B cell (primary cell): ENCODE measurements at places on chromosomes 6 and 20. TPM values are rescaled to one million over a fixed set of nuclear protein-coding genes. Genes with fewer than 3 reads are reported as not detected.
A peak's percentile ranks its signal among the peaks of the same experiment; 100 is the strongest.

KIF6 gene
- not detected in 2 replicates for total RNA-seq

HLA-DOA gene
- total RNA-seq, result 209 TPM in 2 replicates

COL19A1 gene
- total RNA-seq, result 56.9 and 61.4 TPM in 2 replicates

KIAA1586 gene
- 16.3 and 17.3 TPM in 2 replicates for total RNA-seq

CTSA gene
- total RNA-seq, result 100 and 113 TPM in 2 replicates

CLPSL2 gene
- total RNA-seq, result not detected in 2 replicates

GRCh38 chr20:2365091-2365490, 15.6 kb upstream of the TGM6 start:
- no peak overlapping the region for H3K4me3 ChIP-seq
- no peaks in the 10 kb centered on the region for H3K4me1 ChIP-seq
- no peak overlapping the region for H3K27ac ChIP-seq
- H3K36me3 ChIP-seq, result no peaks in the 10 kb centered on the region

- no peaks in the 10 kb centered on the region for H3K27me3 ChIP-seq
- no peak overlapping the region for H3K4me3 ChIP-seq
- peaks cover 11% of the 10 kb centered on the region for H3K4me1 ChIP-seq
- DNase-seq, result no peak
- H3K27ac ChIP-seq, result no peak overlapping the region
- no peaks in the 10 kb centered on the region for H3K36me3 ChIP-seq
Observed at GRCh38 chr6:89144354-89144906, 1.4 kb upstream of the PM20D2 start.

- H3K36me3 ChIP-seq, result peaks cover 40% of the 10 kb centered on the region
- H3K4me1 ChIP-seq, result no peaks in the 10 kb centered on the region
- no peaks in the 10 kb centered on the region for H3K27me3 ChIP-seq
- no peak overlapping the region for H3K4me3 ChIP-seq
- H3K27ac ChIP-seq, result no peak overlapping the region
Observed at GRCh38 chr6:170365593-170365992, 59.0 kb downstream of the FAM120B start.

GRCh38 chr6:42182101-42182500, 8.9 kb downstream of the GUCA1A start:
- no peak overlapping the region for H3K27ac ChIP-seq
- H3K36me3 ChIP-seq, result no peaks in the 10 kb centered on the region
- DNase-seq, result no peak
- peaks cover 7% of the 10 kb centered on the region for H3K4me1 ChIP-seq
- H3K4me3 ChIP-seq, result no peak overlapping the region

DNA sequence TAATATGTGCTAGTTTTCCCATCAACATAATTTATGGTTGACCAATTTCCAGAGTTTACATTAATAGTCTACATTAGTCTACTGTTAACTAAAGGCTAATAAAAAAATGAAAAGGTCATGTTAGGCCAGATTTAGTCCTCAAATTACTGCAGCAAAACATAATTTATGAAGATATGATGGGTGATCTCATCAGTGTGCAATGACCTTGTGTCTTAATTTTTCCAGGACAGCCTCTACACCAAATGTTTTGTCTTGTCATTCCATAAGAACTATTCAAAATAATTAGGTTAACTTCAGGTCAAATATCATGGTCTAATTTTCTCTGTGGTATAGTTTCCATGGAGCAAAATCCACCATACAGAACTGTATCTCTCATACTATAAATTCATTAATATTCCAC, 234.2 kb downstream of the COL12A1 start:
- H3K27me3 ChIP-seq, result no peaks in the 10 kb centered on the region
- H3K4me3 ChIP-seq, result no peak overlapping the region
- H3K4me1 ChIP-seq, result no peaks in the 10 kb centered on the region
- DNase-seq, result no peak
- H3K36me3 ChIP-seq, result no peaks in the 10 kb centered on the region

GRCh38 chr6:168708984-168709383, 268.0 kb downstream of the SMOC2 start:
- no peak overlapping the region for H3K27ac ChIP-seq
- no peaks in the 10 kb centered on the region for H3K36me3 ChIP-seq
- DNase-seq, result no peak
- peaks cover 2% of the 10 kb centered on the region for H3K27me3 ChIP-seq

- H3K27ac ChIP-seq, result no peak overlapping the region
- DNase-seq, result peak; percentile 47
- H3K4me3 ChIP-seq, result no peak overlapping the region
- H3K36me3 ChIP-seq, result no peaks in the 10 kb centered on the region
- no peaks in the 10 kb centered on the region for H3K4me1 ChIP-seq
Observed at GRCh38 chr6:107132330-107132954, 17.1 kb upstream of the BEND3 start.

GRCh38 chr20:3000852-3001523, 42.4 kb upstream of the GNRH2 start:
- DNase-seq, result peak; percentile 50
- no peak overlapping the region for H3K4me3 ChIP-seq
- no peaks in the 10 kb centered on the region for H3K36me3 ChIP-seq
- H3K27me3 ChIP-seq, result no peaks in the 10 kb centered on the region
- H3K27ac ChIP-seq, result no peak overlapping the region

DNA sequence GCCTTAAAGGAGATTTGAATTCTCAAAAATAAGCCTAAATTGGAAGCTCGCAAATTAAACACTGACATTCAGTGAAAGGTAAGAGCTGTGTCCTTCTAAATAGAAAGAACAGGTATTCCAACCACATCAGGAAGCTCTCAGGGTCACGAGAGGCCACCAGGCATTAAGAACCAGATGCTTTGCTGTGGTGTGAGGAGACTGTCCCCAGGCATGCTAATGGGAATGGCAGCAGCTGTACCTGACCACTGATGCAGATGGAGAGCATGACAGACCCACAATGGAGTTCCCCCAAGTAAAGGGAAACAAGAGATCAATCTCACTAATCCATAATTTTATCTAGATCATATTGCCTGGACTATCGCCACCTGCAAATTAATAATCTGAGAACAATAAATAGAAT, 658.9 kb upstream of the NOX3 start:
- H3K27ac ChIP-seq, result no peak overlapping the region
- no peak overlapping the region for H3K4me3 ChIP-seq
- H3K36me3 ChIP-seq, result no peaks in the 10 kb centered on the region
- H3K4me1 ChIP-seq, result no peaks in the 10 kb centered on the region

DNA sequence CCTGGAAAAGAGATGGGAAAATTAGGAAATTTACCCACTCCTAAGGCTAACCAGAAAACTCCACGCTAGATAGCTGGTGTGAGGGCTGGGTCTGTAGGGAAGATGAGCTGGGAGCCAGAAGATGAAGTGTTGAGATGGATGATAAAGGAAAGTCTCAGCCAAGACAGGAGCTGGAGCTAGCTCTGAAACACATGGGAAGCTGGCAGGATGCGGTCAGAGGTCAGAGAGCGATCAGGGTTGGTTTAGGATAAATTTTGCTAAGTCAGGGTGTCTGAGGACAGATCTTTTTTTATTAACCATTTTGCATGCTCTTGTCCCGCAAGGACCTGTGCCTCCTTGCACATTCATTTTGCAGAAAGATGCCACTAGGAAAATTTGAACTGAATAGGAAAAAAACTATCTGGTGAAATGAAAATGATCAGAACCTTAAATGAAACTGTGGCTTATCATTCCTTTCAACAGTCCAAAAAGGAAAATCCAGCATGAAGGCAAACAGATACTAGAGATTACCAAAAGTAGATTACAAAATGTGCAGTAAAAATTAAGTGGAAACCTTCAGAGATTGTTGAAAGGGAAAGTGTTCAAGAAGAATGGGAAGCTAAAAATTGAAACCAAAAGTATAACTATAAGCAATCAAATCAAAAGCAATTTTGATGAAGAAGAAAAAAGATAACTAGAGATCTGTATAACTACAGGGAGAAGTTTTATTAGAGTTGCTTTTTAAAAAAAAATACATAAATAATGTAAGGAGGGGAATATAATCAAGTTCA, 10.7 kb upstream of the EDN1 start:
- H3K27ac ChIP-seq, result no peak overlapping the region
- DNase-seq, result no peak
- H3K27me3 ChIP-seq, result no peaks in the 10 kb centered on the region

- H3K4me1 ChIP-seq, result peaks cover under 1% of the 10 kb centered on the region
- no peaks in the 10 kb centered on the region for H3K36me3 ChIP-seq
- H3K27me3 ChIP-seq, result no peaks in the 10 kb centered on the region
- H3K27ac ChIP-seq, result no peak overlapping the region
- H3K4me3 ChIP-seq, result no peak overlapping the region
Observed at GRCh38 chr6:27980111-27980510, 23.1 kb downstream of the OR2B6 start.

DNA sequence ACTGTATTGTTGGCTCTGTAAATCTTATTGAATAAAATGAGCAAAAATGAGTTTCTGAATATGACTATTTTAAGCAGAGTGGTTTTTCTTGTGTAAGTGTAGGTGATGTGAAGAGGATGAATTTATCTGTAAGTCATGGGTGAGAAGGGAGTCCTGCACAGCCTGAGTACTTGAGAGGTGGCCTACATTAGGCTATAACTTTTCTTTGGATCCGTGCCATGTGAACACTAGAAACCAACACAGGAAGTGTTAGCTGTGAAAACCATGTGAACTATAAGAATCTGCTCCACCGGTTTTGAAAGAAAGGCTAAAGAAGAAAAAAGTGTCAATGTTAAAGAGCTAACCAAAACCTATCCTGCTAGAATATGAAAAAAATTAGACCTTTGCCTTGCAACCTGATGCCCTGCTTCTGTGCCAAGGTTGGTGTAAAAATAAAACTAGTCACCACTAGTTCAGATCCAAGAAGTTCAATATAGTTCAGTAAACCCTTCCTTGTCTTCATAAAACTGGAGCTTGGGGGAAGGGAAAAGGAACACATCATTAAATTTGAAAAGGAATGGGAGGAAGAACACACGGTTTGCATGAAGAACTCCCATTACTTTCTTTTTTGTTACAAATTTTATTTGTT, 21.3 kb downstream of the PLCB1 start:
- H3K4me1 ChIP-seq, result no peaks in the 10 kb centered on the region
- no peak for DNase-seq

DNA sequence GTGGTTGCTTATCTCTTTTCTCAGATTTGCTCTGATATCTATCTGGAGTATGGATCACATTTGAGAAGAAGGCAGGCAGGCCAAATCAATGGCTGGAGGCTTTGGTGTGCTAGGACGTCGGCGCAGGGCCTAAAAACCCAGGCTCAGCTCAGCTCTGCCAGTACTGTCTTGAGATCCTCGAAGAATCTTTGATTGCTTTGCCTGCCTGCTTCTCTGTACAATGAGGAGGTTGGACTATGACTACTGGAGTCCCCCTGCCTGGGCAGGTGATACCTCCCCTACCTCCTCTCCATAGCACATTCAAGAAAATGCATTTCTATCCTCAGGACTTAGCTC, 25.1 kb downstream of the KCNK5 start:
- DNase-seq, result no peak
- no peaks in the 10 kb centered on the region for H3K36me3 ChIP-seq
- H3K27ac ChIP-seq, result no peak overlapping the region
- H3K4me3 ChIP-seq, result no peak overlapping the region

DNA sequence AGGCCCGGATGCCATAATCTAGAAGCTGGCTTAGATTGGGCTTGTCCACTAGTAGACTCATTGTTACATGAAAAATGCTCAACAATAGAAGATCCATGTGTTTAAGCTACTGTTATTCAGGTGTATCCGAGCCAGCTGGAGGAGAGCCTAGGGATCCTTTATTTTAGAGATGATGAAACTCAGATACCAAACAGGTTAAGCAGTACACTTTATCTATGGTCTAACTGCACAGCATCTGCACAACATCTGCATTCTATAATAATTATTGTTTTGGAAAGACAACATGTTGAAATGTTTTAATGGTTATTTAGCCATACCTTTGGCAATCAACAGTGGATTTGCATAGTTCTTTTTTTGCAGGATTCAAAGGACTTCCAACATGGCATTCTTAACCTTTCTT, 134.1 kb downstream of the RFPL4B start:
- H3K27me3 ChIP-seq, result no peaks in the 10 kb centered on the region
- no peaks in the 10 kb centered on the region for H3K36me3 ChIP-seq
- H3K4me1 ChIP-seq, result no peaks in the 10 kb centered on the region
- no peak overlapping the region for H3K4me3 ChIP-seq
- H3K27ac ChIP-seq, result no peak overlapping the region

DNA sequence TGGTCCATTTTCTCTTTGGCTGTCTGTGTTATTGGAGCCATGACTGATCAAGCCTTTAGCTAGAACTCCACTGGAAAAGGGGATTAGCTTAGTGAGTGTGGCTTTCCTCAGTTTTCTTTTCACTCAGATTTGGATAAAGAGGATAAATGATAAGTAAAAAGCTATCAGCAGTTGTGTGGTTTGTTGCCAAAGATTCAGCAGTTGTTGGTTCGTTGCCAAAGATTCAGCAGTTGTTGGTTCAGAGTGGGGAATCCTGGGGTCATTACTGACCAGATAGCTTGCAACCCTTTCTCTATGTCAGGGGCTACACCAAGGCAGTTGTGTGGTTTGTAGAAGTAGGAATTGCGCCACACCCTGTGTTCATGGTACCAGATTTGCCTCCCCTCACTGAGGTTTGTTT, 107.7 kb upstream of the SCP2D1 start:
- no peaks in the 10 kb centered on the region for H3K4me1 ChIP-seq
- no peak overlapping the region for H3K4me3 ChIP-seq
- peaks cover 3% of the 10 kb centered on the region for H3K36me3 ChIP-seq
- no peak for DNase-seq

DNA sequence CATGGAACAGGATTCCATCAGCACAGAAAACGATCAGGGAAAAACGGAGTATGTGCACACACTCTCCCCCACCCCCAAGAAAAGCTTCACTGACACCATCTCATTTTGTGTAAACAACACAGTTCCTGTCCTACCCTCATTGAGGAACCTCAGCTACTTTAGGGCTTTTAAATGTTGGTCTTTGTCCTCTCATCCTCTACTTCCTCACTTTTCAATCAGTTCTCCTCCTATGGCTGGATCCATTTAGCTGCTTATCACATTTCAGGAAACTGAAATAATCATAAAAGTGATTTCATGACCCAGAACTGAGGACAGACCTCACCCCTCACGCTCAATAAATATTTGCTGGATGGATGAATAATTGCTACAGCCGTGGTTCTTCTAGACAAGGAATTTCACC, 33.1 kb upstream of the PNRC1 start:
- peaks cover 7% of the 10 kb centered on the region for H3K4me1 ChIP-seq
- H3K27me3 ChIP-seq, result no peaks in the 10 kb centered on the region
- no peak overlapping the region for H3K4me3 ChIP-seq
- H3K27ac ChIP-seq, result no peak overlapping the region
- no peaks in the 10 kb centered on the region for H3K36me3 ChIP-seq

- H3K27me3 ChIP-seq, result no peaks in the 10 kb centered on the region
- H3K27ac ChIP-seq, result no peak overlapping the region
Observed at GRCh38 chr6:11803591-11803971, 25.0 kb upstream of the ADTRP start.

DNA sequence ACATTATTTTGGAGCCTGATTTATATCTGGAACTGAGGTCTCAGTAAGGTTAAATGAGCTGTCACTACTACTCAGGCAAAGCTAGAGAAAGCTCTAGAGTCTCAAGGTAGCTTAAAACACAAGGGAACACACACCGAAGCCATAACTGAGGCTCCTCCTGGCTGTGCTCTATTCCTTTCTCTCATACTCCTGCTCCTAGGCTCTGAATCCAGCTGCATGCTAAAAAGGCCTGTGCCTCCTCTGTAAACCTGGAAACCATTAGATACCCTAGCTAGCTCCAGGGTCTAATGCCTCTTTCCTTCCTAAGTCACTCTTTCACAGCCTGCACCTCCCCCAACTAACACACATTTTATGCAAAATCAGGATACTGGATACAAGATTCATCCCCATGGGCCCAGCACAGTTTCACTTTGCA, 17.1 kb downstream of the RIPOR2 start:
- peaks cover 99% of the 10 kb centered on the region for H3K4me1 ChIP-seq
- peaks cover 87% of the 10 kb centered on the region for H3K36me3 ChIP-seq
- peak overlapping the region; percentile 36 for H3K27ac ChIP-seq
- no peak overlapping the region for H3K4me3 ChIP-seq
- peak; percentile 39 for DNase-seq
- H3K27me3 ChIP-seq, result no peaks in the 10 kb centered on the region
